ENCODE measurements at places on chromosomes 11 and 22.

DNA sequence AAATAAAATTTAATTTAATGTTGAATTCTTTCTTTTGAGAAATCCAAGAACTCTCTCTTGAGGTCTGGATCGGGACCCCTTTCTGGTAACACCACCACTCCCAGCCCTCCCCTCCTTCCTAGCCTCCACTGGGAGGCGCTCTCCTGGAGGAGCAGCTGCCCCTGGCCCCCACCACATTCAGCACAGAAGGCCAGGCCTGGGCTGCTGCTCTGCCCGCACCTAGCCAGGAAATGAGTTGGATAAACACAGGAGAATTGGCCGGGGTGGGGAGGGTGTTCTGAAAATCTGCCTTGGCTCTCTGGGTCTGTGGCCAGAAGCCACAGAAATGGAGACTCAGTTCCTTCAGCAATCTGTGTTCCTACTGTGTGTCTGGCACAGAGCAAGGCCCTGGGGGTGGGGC is 31.2 kb downstream of the C22orf42 start:
- DNase-seq: no peak

- no peak for DNase-seq
These were observed 25.0 kb upstream of the MYRF start for GRCh38 chr11:61727401-61727811.

GRCh38 chr22:27846248-27846757 is 44.7 kb upstream of the MN1 start:
- DNase-seq: no peak

GRCh38 chr11:116459185-116460045 is 313.4 kb downstream of the BUD13 start:
- DNase-seq: no peak

GRCh38 chr11:13284776-13285588 is 7.4 kb downstream of the BMAL1 start:
- no peak for DNase-seq

- DNase-seq: no peak
These were observed 6.9 kb upstream of the SYT8 start for GRCh38 chr11:1827931-1828330.

DNA sequence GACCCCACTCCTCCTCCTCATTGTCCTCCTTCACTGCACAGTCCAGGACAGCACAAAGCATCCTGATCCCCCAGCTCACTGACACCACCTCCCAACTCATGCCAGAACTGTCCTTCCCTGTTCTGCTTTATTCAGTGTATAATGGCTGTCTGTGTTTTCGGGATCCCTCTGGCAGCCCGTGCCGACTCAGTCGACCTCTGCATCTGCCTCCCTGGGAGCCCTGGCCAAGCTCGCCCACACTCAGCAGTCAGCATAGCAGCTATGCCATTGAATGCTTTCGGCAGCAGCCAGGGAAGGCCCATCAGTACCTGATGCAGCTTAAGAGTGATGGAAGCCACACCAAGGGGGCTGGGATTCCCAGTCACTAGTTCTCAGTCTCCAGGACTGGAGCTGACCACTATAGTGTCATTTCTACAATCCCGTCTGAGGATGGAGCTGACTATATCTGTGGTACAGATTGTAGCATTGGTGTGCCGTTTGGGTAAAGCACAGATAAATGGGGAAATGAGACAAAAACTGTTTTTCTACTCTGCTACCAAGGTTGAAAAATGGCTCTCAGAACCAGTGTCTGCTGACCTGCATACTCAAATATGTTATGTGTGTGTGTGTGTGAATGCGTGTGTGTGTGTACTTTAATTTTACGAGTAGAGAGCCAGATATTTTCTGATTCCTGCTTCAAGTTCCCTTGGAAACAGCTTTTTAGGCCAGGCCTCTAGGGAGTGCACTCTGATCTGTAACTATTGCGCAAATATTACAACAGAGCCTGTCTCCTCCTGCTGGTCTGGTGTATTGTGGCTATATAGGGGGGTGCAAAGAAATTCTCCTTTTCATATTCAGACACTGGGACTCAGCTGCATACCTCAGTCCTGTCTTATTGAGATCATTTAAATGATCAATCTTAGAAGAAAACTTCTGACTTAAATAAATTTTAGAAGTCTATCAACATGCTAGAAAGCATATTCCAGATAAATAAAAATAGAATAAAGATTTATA is 78.8 kb upstream of the TOP3B start:
- DNase-seq: no peak

- peak; percentile 47 for DNase-seq
These were observed 421.6 kb downstream of the METTL15 start for GRCh38 chr11:28529540-28530410.

DNA sequence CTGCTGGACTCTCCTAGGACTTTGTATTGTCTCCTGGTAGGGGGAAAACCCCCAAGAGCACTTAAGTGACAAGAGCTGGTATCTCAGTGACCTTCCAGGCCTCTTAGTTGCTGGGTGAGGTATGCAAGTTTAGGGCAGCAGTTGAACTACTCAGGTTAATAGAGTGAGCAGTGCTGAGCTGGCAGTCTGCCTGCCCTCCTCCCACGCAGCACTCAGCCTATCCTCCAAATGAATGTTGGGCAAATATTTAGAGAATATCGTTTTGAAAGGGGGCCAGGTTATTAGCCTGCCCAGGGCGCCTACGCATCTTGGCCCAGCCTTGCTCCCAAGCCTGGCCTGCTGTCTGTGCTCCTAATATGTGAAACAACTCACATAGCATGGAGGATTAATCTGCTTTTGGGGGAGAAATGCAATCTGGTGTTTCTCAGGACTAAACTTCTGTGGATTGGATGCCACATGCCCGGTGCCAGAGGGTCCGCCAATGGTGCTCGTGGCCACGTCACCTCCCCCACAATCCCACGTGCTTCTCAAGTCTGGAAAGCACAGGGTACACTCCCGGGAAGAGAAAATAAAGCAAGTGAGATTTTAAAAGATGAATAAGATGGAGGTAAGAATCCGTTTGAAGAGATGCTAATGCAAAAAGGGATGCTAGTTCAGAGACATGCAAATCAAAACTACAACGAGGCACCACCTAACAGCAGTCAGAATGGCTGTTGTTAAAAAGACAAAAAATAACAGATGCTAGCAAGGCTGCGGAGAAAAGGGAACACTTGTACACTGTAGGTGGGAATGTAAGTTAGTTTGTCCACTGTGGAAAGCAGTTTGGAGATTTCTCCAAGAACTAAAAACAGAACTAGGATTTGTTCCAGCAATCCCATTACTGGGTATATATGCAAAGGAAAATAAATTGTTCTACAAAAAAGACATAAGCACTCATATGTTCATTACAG is 67.7 kb downstream of the SPON1 start:
- no peak for DNase-seq

- DNase-seq: no peak
These were observed 22.8 kb downstream of the F2 start for GRCh38 chr11:46741600-46742484.

DNA sequence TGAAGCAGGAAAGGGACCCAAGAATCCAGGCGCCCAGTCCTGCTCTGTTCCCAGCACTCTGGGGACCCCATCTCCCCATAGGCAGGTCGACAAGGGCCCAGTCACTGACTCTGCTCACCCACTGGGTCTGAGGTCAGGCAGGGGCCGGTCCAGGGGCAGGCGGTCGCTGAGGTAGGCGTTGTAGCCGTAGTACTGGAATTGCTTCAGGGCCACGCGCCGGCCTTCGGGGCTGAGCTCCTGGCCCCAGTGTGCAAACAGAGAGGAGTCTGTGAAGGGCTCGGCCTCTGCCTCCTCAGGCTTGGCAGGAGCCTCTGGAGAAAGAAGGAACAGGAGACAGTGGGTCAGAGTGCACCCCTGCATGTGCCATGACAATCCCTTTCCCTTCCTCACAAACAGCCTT is 95.6 kb upstream of the CSNK2A3 start:
- DNase-seq: no peak

- no peak for DNase-seq
These were observed 42.6 kb downstream of the GNB1L start for GRCh38 chr22:19811811-19812771.

GRCh38 chr11:66919923-66920322 is 38.3 kb downstream of the PC start:
- no peak for DNase-seq

- no peak for DNase-seq
These were observed 166.0 kb downstream of the TENM4 start for GRCh38 chr11:79274636-79275331.

DNA sequence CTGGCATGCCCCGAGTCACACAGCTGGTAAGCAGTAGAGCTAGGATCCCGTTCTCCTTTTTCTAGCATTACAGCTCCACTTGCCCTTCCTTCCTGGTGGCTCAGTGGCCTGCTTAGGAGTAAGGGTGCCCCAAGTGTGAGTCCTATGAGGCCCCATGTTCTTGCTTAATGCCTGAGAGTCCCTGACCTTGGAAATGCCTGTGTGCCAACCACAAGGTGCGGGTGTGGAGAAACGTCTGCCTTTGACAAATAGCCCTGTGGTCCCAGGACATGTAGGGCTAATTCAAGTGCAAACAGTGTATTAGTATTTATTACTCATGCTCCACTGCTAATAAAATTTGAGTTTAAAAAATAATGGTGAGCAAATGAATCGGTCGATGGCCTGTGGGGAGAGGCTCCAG is 18.4 kb downstream of the GRIK4 start:
- no peak for DNase-seq

GRCh38 chr11:35163702-35164496 is 24.9 kb downstream of the CD44 start:
- DNase-seq: peak; percentile 82

GRCh38 chr11:122158171-122158570 is 42.2 kb upstream of the BLID start:
- no peak for DNase-seq

DNA sequence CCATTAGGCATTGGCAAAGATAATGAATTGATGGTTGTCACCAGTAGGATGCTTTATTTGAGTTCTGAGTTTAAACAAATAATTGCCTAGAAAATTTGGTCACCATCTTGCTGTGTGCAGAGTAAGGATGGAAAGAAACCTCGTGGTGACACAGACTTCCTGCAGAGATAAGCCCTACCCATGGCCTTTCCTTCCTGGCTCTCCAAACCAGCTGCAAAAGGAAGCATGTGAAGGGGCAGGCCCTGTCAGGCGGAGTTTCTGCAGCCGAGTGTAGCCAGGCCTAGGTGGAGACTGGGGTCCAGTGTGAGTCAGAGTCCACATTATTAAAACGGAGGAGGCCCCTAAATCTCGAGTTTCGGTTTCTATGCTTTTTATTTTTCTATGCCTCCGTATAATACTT is 83.1 kb upstream of the ADSL start:
- peak; percentile 18 for DNase-seq

DNA sequence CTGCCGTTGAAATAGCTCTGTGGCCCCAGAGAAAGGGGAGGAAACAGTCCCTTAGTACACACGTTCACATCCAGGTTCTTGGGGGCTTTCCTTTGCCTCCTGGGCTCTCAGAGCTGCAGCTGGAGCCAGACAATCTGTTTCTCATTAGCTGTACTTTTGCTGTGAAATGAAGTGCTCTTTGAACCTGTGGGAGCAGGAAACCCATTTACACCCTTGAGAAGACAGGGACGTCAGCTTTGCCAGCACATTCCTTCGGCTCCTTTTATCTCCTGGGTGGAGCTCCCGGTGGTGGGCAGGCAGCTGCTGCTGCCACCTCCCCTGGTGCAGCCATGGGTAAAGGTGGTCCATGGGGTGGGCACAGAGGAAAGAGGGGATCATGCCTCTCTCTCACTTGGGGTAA is 80.6 kb upstream of the TIMP3 start:
- peak; percentile 87 for DNase-seq

DNA sequence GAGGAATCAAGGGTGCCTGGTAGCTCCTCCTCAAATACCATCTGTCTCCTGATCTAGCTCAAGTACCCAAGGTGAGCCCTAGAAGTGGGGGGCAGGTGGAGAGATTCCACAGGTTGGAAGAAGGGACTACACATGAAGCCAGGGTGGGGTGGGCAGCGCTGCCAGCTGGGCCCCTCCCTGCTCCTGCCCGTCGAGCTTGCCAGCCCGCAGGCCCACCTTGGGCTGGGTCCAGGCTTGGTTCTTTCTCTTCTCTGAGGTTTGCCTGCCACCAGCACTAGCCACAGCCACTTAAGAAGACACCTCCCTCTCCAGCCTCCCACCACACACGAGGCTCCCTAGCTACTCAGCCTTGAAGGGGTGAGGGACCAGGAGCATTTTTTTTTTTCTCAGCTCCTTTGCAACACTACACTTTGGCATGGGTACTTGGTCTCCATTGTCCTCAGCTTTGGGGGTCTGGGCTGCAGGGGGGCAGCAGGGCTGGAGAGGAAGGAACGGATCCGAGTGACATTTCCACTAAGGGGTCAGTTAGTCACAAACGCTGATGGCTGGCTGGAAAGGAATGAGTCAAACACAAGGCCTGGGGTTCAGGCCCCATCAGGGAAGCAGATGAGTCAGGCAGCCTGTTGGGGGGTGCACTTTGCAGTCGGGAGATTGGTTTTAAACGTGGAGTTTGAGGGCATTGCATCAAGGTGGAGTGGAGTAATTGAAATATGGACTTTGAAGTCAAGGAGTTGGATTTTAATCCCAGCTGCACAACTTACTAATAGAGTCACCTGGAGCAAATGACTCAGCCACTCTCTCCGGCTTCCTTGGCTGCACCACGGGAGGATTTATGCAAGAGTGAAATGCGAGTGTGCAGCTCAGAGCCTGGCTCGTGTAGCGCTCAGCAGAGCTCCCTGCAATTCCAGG is 7.4 kb upstream of the NPTXR start:
- no peak for DNase-seq

DNA sequence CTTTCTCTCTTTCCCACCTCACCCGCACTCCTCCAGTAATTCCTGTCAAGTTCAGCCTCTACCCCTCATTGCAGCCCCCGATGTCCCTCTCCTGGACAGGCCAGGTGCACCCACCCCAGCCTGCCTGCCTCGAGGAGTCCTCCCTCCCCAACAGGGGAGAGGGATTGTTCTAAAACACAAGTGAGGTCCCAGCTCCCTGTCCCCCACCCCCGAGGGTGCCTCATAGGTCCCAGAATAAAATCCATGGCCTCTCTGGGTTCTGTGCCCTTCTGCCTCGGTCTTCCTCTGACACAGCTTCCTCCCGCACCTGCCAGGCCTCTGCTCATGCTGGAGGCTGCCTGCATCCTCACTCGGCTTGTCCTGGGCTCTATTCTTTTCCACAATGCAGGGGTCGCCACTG is 720.1 kb downstream of the BRD1 start:
- no peak for DNase-seq

DNA sequence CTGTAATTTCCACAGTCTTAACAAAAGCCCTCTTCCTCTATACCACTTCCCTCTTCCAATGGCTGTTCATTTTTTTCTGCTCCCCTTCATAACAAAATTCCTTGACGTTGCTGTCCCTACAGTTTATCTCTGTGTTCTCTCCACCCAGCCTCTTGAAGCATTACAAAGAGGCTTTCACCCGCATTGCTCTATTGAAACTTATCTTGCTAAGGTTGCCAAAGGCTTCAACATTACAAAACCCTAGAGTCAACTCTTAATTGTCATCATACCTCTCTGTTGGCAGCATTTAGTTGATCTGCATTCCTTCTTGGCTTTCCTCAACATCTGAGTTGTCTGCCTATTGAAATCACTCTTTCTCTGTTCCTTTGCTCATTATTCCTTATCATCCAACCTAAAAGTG is 1055.7 kb downstream of the JRKL start:
- DNase-seq: no peak

DNA sequence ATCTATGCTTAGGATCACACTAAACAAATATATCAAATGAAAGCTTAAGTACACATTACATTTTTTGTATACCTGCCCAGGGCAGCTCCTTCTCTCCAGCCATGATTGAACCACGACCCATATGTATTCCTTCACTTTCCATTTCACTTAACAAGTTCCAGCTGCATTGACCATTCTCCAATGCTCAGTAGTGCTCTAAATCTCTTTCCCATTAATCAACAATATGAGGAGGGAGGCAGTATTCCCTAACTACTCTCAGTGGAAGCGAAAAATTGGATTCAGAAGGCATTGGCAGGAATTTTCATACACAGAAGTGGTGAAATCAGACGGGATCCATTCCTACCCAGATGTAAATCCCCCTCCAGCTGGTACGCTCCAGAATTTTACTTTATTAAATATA is 372.0 kb upstream of the LUZP2 start:
- no peak for DNase-seq
